Testis (tissue), 5 donors: ENCODE measurements at places on chromosomes 7 and 10. TPM values are rescaled to one million over a fixed set of nuclear protein-coding genes. Genes with fewer than 3 reads are reported as not detected.

- DNase-seq, result no peak
Measured at GRCh38 chr7:137242616-137243015, 100.9 kb downstream of the PTN start.

GRCh38 chr10:116972131-116972530, 32.9 kb downstream of the SHTN1 start:
- DNase-seq, result no peak

AKR1D1 gene
- 0.87 TPM for total RNA-seq

DNA sequence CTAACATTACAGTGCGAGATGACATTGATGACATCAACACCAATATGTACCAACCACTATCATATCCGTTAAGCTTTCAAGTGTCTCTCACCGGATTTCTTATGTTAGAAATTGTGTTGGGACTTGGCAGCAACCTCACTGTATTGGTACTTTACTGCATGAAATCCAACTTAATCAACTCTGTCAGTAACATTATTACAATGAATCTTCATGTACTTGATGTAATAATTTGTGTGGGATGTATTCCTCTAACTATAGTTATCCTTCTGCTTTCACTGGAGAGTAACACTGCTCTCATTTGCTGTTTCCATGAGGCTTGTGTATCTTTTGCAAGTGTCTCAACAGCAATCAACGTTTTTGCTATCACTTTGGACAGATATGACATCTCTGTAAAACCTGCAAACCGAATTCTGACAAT, 4.3 kb downstream of the GPR22 start:
- no peak for DNase-seq

DNA sequence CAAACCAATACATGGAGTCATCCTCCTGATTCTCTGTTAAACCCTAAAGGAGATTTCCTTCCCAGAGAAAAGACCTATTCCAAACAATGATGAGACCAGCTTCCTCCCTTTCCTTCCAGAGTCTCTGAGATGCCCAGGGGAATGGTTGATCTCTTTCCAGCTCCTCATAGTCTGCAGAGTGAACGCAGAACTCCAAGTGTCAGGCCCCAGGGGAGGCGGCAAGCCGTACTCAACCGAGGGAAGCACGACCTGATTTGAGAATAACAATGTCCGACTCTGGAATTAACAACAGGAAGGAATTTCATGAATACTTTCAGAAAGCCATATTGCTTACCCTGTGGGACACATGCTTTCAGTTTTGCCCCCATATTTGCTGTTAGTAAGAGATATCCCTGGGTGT, 241.7 kb upstream of the GLI3 start:
- no peak for DNase-seq

FAM25G gene
- 3.9 TPM for total RNA-seq

MMP21 gene
- 0.43 TPM for total RNA-seq

DNA sequence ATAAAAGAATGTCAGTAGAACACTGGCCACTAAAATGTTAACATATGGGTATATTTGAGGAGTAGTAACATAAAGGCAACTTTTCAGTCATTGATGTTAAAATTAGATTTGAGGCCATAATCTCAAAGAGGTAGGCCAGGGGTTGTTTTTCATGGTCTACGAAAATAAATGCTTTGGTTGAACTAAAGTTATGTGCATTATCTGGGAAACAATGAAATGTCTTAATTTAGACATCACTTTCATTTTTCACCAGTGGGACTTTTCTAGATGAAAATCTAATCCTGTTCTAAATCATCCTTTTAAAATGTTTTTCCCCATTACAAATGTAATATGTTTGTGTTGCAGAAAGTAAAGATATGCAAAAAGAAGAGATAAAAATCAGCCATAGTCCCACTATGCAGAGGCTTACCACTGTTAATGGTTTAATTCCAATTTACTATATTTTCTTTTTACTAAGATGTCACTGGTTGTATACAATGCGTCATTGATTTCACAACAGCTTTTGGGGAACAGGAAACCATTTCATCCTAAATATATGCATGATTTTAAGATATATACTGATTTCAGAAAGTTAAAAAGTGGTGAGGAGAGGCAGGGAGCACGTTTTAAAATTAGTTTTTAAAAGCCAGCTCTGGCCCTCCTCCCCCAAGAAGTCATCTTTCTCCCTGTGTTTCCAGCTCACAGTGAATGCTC, 64.3 kb downstream of the ARID5B start:
- no peak for DNase-seq

DNA sequence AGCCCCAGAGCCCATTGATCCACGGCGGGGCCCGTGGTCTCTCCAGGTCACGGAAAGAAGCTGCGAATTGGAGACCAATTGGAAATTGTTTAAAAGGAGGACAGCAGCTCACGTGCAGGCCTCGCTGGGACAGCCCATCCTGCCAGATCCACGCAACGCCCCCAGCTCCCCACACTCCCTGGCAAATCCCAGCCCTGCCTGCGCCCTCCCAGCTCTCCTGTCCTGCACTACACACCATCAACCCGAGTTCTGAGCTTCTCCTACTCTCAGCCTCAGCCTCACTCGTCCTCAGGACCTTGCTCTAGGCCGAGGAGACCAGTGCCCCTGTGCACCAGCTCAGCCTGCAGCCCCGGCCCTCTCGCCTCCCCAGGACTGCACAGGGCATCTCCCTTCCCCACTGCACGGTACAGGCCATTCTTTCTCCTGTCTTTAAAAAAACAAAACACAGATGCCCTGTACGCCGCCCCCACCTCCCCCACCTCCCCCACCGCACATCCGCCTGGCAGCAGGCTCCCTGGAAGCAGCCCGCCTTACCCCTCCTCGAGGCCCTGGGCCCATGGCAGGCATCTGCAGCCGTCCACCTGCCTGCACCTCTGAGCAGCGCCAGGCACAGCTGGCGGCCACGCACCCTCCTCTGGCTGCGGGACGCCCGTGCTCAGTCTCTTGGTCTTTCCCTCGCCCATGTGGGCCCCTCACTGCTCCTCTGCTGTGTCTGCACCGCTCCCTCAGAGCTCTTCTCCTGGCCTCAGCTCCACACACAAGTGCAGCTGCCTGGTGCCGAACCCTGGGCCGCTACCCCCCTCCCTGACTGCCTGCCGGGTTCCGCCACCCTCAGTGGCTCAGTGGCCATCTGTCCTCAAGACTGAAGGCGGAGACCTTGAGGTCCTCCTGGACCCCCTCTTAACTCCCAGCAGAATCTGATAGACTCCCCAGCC, 48.5 kb upstream of the SUN1 start:
- no peak for DNase-seq

DNA sequence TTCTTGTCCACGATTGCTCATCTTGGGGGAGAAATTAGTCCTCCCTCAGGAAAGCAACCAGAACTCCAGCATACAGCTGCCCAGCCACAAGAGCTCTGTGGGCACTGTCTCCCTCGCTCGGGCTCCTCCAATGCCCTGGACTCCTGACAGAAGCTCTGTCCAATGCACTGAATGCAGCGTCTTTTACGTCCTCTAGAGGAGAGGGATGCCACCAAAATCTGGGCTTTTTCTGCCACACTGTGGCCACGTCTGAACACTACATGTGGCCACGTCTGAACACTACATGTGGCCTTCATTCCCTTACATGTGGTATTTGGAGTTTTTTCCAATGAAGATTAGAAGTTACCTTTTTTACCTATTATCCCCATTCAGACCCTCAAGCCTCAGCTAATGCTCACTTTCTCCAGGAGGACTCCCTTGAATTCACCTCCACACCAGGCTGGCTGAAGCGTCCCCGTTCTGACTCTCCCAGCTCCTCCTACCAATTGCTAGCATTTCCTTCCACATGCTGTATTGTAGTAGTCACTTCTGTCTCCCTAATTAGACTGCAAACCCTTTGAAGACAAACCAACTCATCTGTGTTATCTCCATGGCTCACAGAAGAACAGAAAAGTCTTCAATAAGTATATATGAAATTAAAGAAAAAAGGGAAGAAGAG, 134.3 kb upstream of the PDE1C start:
- peak; percentile 80 for DNase-seq

GBX1 gene
- total RNA-seq, result 15.6 TPM

NUTM2E gene
- total RNA-seq, result 0.16 TPM

GRCh38 chr7:110442381-110442837, 648.5 kb upstream of the LRRN3 start:
- DNase-seq, result peak; percentile 83

DNA sequence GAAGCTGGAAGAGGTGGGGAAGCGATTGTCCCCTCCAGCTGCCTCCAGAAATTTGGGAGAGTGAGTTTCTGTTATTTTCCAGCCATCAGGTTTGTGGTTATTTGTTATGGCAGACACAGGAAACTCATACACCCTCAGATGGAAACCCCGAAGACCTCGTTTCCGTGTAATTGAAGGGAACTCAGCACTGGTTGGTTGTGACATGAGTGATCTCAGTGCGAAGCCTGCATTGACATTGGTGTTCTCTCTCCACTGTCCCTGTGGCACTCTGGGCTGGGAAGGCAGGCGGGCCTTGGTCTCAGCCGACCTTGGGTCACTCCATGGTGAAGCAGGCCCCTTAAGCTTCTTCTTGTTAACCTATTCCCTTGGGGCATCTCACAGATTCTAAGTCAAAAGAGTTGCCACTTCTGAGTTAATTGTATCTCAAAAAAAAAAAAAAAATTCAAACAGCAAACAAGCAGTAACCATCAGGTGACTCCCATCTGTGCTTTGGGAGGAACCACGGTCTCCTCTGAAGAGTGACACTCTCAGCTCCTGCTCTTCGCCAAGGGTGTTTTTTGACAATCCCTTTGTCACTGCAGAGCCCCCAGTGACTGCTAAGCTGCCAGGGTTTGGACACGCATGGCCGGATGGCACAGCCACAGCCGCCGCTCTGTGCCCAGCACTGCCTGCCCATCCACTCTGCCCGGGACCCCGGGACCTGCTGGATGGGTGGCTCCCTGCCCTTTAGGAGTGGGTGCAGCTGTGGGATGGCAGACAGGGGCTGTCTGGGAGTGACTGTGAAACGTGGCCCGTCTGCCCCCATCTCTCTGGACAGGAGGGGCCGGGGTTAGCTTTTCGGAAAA, 233.6 kb downstream of the PRPF18 start:
- no peak for DNase-seq

GRCh38 chr10:115118346-115118745, 25.2 kb downstream of the ATRNL1 start:
- no peak for DNase-seq

AKAP9 gene
- 67.3 TPM for total RNA-seq

SLC12A9 gene
- total RNA-seq, result 18.9 TPM

- DNase-seq, result no peak
Measured at GRCh38 chr7:47194516-47195057, 387.3 kb downstream of the TNS3 start.

DNA sequence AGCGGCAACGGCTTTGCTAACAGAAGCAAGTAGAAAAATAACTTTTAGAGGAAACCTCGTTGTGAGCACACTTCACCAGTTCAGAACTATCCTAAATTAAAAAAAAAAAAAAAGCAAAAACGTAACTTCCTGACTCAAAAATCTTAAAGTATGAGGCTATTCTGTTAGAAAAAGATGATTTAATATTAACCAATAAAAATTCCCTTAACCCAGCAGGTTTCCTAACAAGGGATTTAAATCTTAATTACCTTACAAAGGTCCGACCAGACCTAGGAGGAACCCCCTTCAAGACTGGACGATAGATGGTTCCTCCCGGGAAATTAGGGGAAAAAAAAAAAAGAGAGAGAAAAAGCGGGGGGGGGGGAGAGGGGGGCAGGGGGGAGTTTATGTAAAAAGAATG, 22.9 kb upstream of the CHST3 start:
- DNase-seq, result no peak

COL13A1 gene
- 1.5 TPM for total RNA-seq

PPIF gene
- 106 TPM for total RNA-seq

GRCh38 chr7:21134631-21135030, 293.3 kb upstream of the SP4 start:
- DNase-seq, result no peak

- no peak for DNase-seq
Measured at GRCh38 chr7:92808635-92809034, 27.7 kb downstream of the CDK6 start.

- DNase-seq, result peak; percentile 55
Measured at GRCh38 chr10:124649214-124649613, 95.0 kb downstream of the FAM53B start.

GRCh38 chr10:60093317-60093716, 187.0 kb upstream of the CCDC6 start:
- no peak for DNase-seq

DNA sequence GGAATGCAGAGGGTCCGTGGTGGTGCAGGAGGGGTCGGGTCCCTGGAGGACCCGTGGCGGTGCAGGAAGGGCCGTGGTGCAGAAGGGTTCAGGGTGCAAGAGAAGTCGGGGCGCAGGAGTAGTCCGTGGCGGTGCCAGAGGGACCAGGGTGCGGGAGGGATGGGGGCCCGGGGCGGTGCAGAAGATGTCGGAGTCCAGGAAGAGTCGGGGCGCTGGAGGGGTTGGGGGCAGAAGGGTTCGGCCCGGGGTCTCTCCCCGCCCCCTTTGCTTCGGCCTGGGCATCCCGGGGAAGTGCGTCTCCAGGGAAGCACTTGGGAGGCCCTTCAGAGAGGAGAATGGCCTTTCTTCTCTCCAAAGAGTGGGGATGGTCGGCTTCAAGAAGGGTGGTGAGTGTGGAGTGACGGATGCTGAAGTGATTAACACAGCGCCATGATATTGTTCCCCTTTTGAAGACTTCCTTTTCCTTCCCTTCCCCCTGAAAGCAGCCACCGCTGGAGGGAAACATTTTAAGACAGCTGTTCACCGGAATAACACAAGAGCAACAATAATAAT, 997 bp downstream of the WDR37 start:
- peak; percentile 29 for DNase-seq

LEP gene
- total RNA-seq, result 0.31 TPM
